ENCODE measurements at places on chromosomes 3 and 15.

DNA sequence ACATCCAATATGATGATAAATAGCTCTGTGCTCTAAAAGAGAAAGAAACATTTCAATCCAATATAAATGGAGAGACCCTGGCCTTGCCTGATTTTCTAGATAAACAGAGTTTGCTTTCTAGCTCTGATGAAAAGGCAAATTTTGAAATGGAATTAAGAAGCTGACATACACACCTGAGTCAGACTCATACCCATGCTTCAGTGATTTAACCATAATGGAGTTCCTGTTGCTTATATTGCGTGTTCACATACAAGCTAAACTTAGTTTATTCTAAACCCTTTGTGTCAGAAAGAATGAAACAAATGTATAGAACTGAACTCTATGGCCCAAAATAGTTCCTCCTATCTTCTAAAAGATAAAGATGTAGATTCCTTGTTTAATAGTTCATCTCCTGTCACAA lies 760.8 kb upstream of the ARPP21 start:
- DNase-seq, result no peak

- DNase-seq, result no peak
Measured at GRCh38 chr3:131018970-131019369, 7.7 kb downstream of the ASTE1 start.

DNA sequence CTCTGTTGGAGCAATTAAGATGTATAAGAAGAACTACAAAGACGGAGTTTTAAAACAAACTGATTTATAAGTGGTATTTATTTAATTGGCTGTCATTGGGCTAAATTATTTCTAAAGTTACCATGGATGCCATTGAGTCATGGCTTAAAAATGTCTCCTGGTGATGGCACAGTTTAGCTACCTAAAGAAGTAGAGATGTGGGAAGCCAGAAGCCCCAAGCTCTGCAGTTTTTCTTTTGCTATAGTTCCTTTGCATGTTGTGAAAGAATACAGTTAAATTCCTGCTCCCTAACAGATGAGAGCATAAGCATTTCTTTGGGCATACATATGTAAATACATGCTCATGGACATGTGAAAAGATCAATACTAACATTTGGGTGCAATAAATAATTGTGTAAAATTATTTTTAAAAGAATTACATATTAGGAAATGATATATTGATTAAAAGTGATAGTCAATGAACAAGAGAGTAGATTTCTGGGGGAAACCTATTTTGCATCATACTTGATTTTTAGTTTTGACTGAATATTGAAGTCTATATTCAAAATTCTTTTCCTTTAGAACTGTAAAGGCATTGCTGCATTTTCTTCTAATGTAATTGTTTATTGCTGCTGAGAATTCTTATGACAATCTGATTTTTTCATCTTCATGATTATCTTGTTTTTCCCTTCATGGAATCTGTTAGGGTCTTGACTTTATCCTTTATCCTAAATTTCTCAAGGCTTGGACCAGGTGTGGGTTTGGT lies 2.1 kb downstream of the OPA1 start:
- peak; percentile 11 for DNase-seq

GRCh38 chr3:148453781-148454191 lies 243.9 kb upstream of the AGTR1 start:
- DNase-seq, result no peak

DNA sequence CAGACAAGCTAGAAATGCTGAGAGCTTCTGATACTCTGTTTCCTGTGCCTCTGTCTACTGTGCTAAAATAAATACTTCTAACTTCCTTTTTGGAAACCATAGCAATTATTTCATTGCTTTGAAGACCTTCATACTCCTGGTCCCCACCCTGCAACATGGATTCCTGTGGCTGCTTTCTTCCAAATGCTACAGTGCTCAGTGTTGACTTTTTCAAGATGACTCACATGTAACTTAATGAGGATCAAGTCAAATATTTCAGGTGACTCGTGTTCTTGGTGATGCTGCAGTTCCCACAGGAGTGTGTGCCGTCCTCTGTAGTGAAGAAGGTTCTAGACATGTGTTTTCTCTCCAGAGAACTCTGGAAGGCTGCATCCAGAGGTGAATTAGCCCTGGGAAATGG lies 288.6 kb downstream of the CLSTN2 start:
- DNase-seq, result no peak

DNA sequence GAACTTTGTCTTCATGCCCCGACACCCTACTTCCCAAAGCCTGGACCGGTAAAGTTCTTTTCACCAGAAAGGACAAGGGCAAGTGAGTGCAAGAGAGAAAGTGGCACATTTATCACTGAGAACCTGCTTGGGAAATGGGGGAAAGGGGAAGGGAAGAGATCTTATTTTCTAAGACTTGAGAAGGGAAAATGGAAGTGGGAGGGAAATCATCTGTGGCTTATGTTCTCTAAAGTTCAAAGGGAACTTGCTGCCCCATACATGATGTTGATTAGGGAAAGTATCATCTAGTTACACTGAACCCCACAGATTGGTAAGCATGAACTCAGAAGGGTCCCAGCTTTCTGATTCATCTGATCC lies 199.5 kb upstream of the LPP start:
- DNase-seq, result no peak

DNA sequence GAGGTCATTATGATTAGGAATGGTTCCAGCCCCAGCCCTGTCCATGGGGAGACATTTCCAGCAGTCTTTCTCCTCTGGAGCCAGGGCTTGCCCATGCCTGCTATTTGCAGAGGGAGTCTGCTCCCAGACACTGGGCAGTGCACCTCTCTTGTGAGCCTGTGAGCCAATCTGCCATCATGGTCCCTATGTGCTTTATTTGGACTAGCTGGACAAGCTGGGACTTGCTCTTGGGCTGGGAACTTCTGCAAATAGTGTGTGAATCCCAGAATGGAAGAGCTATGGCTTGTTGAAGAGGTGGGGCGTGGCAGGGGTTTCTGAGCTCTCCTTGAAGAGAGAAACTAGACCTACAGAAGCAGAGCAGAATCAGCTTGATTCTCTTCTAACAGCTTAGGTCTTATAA lies 53.7 kb upstream of the KY start:
- DNase-seq, result no peak

DNA sequence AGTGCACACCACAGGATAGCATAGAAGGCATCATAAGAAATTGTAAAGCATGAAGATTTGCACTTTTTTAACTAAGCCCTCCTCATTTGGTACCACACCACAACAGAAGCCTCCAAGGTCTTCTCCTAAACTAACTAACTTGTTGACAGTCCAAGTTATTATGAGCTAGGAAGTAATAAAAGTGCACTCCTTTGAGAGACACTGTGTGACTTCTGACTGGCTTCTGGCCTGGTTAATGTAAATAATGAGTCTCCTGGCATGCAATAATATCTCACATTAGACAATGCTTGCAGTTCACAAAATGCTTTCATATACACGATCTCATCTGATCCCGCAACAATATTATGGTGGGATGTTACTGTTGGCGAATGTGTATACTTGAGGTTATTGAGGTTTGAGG lies 103.9 kb upstream of the SLC24A5 start:
- no peak for DNase-seq

DNA sequence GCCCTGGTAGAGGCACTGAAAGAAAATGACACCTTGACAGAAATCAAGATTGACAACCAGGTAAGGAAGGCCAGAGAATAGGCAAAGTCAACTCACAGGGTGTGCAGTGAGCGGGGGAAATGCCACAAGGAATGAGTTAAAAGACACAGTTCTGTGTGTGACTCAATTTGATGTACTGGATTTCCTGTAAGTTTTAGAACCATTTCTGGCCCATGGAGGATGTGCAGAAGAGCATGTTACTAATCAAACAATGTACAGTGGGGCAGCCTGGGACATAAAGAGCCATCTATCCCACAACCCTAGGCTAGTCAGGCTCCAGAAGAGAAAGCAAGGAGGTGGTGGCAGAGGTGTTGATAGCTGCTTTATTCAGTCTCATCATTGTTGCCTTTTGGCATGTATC lies 31.2 kb upstream of the TMOD3 start:
- no peak for DNase-seq

GRCh38 chr3:11447584-11448200 lies 175.5 kb downstream of the ATG7 start:
- no peak for DNase-seq

DNA sequence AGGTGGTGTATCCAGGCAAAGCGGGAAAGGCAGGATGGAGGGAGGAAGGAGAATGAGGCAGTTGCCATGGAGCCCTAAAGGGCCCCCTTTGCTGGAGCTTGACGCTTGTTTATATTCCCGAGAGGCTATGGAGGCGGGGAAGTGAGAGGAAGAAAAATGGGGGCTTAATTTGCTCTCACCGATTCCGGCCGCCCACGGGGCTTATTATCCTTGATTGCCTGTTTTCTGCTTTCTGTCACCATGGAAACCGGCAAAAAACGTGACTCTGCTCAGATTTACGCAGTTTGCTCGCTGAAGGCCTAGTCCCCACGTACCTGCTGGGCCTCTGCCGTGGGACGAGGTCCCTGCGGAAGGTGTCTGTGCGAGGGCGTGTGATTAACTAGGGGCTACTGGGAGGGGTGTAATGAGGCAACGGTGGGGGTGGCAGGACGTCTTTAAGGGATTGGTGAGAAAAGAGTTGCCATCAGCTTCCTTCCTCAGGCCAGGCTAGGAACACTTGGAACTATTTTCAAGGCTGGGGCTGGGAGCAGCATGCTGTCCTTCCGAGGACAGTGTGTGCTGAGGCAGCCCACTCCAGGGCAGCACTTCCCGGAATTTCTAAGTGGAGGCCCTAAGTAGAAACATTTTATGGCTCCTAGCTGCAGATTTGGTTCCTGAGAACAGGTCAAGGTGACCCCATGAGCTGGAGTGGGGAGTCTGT lies 110.8 kb upstream of the NDN start:
- DNase-seq, result no peak

Measured in AG08396 (cell line).